Activated T-helper 1 cell treated with anti-CD3 and anti-CD28 coated beads, Interleukin-2, amount 50 U/mL, for 16 hours (primary cell): ENCODE measurements at places on chromosomes 3 and 15.

DNA sequence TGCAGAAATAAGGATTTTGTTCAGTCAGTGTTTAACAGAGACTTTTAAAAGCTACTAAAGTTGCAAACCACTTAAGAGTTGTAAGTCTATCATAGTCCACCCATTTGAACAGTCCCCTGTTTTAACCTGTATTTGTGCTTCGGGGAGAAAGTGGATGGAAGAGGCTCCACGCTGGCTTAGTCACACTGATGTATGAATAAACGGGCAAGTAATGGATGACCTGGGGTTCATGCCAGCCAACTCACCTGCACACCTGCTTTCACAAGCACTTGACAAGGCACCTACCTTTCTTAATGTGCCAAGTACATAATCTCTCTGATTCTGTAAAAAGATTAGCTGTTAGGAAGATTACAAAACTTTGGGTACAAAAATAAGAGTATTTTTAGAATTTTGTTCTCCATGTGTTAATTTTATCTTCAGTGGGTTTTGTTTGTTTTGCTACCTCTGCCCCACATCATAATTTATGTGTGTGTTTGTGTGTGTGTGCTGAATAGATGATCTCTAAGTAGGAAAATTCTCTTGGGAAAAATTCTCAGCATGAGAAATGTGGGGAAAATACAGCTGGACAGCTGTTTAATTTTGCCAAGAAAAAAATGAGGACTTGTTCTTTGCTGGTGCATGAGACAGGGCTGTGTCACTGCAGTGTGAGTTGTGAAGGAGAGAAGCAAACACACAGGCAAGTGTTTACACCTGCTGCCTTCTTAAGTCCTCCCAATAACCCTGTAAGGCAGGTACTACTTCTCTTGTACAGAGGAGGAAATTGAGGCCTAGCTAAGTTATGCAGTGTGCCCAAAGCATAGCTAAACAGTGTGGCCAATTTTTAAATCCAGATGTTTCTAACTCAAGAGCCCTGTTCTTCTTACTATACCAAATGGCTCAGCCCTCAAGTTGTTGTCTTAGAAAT, 181.2 kb upstream of the IL12A start:
- DNase-seq = no peak

DNA sequence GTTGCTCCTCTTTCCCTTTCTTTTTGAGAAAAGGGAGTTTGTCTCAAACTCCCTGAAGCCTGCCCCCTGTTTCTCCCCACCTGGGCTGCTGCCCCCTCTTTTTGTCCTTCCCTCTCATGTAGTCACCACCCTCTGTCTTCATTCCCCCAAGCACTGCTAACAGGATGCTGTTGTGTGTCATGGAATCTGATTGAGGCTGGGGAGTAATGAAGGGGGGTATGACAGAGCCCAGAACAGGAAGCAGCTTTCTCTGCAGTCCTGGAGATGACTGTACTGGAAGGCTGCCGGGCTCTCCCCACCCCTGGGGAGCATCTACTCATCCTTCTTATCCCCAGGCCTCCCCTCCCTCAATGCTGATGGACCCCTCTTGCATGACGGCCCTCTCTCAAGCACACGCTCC, 181.6 kb downstream of the ABHD5 start:
- no peak for DNase-seq

DNA sequence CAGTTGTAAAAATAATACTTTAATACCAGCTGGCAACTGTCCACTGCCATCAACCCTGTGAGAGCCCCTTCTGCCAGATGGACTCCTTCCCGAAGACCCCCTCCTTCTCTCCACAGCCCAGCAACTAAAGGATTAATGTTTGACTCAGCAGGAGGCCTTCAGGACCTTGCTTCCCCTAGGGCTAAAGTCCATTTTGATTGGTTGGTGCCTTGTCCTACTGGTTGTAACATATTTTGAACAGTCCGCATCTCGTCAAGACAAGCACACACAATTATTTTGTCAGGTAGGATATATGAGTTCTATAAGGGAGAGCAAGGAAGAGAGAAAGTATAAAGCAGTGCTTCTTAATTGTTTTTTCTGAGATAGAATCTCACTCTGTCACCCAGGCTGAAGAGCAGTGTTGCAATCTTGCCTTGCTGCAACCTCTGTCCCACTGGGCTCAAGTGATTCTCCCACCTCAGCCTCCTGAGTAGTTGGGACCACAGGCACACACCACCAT, 18.6 kb downstream of the ACOX2 start:
- DNase-seq = no peak

DNA sequence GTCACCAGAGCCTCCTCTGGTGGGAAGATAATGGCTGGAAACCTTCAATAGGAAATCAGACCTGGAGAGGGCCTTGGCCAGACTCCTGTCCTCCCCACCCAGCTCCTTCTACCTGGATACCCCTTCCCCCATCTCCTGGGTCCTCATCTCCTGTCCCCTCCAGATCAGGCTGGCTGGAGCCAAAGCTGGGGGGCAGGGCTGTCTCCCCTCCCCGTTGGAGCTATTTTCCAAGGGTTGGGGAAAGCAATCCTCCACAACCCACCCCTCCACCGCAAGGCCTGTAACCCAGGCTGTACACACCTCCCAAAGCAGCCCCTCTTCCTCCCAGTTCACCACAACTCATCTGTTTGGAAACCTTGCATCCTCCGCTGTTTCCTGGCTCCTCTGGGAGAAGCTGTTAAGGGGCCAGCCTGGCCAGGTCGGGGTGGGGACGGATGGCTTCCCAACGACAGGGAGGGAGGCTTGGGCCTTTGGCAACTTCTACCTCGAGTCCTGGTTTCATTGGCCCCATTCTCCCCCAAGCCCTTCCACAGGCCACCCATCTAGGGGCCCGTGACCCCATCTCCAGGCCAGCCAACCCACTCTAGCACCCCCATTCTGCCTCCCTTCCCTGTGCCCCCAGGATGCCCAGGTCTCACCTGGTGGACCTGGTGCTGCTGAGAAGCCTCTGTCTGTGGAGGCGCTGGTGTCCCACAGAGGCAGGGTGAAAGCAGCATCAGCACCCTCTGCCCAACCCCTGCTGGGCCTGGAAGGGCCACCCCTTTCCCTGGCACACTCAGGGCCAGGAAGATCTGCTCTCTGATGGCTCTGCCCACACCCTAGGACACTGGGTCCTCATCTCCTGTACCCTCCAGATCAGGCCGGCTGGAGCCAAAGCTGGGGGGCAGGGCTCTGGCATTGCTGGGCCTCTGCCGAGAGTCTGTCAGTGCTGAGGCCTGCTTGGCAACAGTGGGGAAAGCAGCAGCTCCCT, 22.1 kb upstream of the GOLGA6C start:
- DNase-seq = no peak

DNA sequence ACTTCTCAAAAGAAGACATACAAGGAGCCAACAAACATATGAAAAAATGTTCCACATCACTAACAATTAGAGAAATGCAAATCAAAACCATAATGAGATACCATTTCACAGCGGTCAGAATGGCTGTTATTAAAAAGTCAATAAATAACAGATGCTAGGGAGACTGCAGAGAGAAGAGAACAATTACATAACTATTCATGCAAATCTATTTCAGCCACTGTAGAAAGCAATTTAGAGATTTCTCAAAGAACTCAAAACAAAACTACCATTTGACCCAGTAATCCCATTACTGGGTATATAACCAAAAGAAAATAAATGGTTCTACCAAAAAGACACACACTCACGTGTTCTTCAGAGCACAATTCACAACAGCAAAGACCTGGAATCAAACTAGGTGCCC, 116.3 kb downstream of the VPS13C start:
- no peak for DNase-seq

GRCh38 chr3:48469046-48469915, 22.7 kb downstream of the ATRIP start:
- no peak for DNase-seq

GRCh38 chr3:129461022-129461421, 21.0 kb downstream of the IFT122 start:
- DNase-seq = no peak

DNA sequence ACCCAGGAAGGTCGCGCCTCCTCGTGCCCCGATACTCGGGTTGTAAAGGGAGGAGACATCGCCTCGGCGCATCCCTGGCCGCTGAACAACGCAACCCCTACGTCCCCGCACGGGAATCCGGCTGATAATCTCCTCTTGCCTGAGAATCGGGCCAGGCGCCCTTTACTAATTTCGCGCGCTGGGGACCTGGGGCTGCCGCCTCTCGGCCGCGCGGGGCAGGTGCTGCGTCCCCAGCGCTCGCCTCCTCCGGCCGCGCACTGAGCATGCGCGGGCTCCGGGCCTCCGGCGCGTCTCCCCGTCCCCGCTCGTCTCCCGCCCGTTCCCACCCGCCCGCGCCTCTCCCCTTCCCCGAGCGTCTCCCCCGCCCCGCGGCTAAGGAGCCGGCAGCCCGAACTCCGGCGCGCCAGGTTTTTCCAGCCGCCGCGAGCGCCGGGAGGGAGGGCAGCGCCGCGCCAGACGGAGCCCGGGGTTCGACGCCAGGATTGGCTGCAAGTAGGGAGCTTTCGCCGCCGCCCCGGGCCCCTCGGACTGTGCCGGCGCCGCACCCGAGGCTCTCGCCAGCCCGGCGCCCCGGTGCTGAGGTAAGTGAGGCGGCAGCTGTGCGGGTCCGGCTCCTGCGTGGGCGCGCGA, at the start of gene CNTN4:
TSS of gene CNTN4 (plus strand) at position 469 of the 630 bp plus-strand sequence.
- no peak for DNase-seq

DNA sequence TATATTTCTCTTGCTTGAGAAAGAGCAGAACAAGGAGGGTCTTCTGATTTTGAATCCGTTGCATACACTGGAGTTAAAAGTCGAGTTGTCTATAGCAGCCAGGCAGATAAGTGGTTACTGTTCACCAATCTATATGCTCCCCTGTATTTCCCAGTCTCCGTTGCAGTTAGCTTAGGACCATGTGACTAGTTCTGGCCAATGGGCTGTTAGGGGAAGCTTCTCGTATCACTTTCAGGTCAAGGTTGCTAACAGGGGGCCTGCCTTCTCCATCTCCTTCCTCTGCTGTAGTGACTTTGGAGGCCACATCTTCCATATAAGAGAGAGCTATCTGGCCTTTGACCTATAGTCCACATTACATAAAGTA, 188.5 kb upstream of the KBTBD8 start:
- DNase-seq = no peak

GRCh38 chr3:47266709-47267489, 15.7 kb downstream of the KIF9 start:
- DNase-seq = no peak

DNA sequence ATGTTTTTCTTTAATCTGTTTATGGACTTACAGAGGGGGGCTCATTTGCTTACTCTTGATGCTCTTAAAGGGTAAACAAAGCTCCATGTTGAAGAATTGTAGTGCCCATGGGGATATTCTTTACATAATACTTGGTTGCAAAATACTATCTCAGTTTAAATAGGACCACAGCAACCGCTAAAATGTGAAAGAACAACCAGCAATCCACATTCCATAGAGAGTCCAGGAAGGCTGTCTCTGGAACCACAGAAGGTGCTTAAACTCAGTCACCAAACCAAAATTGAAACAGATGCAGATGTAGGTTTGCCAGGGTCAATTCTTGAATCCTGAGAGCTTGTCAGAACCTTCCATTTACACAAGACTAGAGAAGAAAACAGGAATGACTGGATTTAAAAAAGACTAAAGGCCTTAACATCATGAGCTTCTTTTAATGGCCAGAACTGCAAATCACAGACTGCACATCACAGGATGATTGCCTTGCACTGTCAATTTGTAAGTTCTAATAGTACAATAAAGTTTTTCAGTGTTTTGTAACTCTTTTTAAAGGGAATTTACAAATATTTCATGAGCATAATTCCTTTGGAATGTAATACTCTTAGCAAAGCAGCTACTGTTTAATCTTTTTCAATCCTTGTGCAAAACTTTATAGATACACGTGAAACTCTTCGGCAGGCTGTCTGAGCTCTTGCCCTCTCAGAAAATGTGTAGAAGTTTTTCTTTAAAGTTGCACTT, 661.6 kb downstream of the SI start:
- no peak for DNase-seq

DNA sequence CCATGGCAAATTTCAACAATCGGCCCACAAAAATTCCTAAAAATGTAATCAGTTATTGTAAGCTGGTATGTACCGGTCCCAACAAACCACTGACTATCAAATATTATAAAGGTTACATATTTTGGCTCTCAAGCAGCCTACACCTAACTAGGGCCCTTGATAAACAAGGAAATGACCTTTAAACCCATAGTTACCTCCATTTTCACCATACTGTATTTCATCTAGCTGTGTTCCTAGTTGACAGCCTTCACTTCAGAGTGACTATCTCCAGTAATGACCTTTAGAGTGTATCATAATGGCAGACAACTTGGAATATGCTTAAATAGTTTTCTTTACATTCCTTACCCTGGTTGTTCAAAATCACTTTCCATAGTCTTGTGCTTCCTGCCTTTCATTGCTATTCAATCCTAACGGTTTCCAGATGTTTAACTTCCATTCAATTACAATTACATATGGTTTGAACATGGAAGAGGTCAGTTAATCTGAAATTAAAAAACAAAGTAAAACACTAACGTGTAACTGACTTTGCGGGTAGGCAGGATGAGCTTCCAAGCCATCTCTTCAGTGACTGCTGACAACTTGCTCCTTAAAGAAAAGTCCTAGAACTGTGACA, 111.9 kb upstream of the TSC22D2 start:
- DNase-seq = no peak

GRCh38 chr3:33943277-33943676, 144.8 kb downstream of the PDCD6IP start:
- no peak for DNase-seq

DNA sequence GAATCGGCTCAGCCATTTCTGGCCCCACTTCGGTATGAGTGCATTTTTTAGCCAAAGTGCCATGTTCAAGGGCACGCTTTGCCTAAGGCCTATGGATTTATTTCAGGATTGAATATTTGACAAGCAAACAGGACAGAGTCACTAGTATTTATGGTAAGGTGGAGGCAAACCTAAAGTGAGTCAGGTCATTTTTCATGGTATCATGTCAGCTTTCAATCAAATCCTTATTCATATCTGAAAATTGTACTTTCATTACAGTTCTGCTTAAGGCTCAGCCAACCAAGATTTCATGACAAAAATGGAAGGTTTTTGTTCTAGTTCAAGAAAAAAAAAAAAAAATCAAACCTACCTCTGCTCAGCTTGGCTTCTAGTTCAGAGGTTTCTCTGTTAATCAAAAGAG, 30.5 kb upstream of the ICE2 start:
- no peak for DNase-seq

DNA sequence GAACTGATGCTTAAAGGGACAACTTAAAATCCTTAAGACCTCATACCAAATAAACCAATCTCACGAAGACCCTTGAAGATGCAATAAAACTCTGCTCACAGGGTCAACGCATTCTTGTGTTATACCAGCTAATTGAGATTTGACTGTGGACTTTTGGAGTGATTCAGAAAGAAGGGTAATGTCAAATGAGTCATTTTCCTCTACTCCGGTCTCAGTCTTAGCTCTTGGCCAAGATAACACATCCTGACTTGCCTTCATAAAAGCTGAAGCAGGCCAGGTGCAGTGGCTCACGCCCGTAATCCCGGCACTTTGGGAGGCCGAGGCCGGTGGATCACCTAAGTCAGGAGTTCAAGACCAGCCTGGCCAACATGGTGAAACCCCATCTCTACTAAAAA, 3.8 kb downstream of the PKM start:
- peak; percentile 24 for DNase-seq

- no peak for DNase-seq
Observed at GRCh38 chr3:59704292-59704691, 654.5 kb upstream of the CFAP20DC start.

GRCh38 chr3:2851835-2852234, 258.3 kb downstream of the IL5RA start:
- DNase-seq = no peak
